Stomach (tissue), 19 donors: ENCODE measurements at places on chromosomes 6 and 20. TPM values are rescaled to one million over a fixed set of nuclear protein-coding genes. Genes with fewer than 3 reads are reported as not detected.

GRCh38 chr6:105675715-105676397 lies 273.0 kb upstream of the PREP start:
- DNase-seq: no peak
- H3K27ac ChIP-seq: no peak overlapping the region
- H3K27me3 ChIP-seq: no peaks in the 10 kb centered on the region
- no peak overlapping the region for H3K4me3 ChIP-seq

DNA sequence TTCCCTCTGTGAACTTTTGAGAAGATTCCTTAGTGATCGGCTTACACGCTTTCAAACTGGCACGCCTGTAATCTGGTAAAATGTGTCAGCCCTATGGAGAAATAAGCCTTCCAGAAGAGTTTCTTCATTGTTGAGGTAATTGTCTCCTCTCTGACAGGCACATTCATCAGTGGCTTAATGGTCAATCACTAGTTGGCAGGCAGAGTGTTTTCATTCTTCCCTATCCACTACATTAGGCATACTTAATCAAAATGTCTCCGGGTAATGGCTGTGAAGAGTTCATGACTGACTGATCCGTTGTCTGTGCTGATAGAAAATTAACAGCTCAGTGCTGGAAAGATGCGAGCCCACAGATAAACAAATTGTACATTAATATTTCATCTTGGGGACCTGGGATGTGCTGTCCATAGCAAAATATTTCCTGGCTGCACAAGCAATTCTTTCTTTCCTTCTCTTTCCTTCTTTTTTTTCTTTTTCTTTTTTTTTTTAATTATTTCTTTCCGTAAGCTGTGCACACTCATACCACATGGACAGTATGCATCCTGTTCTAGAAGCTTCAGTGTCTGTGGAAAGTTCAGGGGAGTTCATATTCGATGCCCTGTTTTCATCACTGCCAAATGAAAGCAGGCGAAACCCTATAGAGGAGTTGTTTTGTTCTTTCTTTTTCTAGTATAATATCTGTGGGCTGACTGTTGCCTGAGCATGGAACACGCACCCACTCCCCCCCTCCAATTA lies 31.4 kb downstream of the TSHZ2 start:
- H3K27me3 ChIP-seq: no peaks in the 10 kb centered on the region
- peak; percentile 68 for DNase-seq
- no peak overlapping the region for H3K4me3 ChIP-seq
- H3K36me3 ChIP-seq: no peaks in the 10 kb centered on the region

The HLA-DPB1 gene
- 48.3 TPM for polyA plus RNA-seq

- DNase-seq: no peak
- no peaks in the 10 kb centered on the region for H3K36me3 ChIP-seq
- H3K27me3 ChIP-seq: peaks cover 11% of the 10 kb centered on the region
- no peak overlapping the region for H3K27ac ChIP-seq
These were observed 5.9 kb upstream of the EYA4 start for GRCh38 chr6:133235221-133235620.

DNA sequence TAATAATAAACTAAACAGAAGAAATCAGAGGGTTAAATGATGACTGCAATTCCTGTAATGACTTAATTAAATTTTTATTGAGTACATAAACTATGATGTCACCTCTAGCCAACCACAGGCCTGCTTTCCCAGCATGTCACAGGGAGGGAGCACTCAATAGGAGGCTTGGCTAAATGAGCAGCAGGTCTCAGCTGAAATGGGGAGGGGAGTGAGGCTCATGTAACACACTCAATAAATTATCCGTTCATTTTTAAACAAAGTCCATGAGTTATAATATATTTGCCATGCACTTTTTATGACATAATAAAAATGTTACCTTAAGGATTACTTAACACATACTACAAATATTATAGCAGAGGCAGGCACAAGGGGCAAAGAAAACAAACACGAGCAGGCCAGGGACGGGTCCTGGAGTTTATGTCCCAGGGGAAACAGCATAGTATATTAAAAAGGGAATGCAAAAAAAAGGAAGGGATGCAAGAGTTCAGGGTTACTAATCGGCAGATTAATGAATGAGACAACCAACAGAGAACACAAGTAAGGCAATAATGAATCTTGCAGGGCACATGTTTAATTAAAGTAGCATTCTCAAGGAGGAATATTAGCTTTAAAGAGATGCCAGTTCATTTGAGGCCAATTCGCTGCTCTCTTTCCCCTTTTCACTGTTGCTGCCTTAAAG lies 27.1 kb upstream of the FAM83C start:
- peaks cover 6% of the 10 kb centered on the region for H3K4me1 ChIP-seq
- no peak overlapping the region for H3K4me3 ChIP-seq
- peaks cover 5% of the 10 kb centered on the region for H3K36me3 ChIP-seq
- H3K27me3 ChIP-seq: no peaks in the 10 kb centered on the region

DNA sequence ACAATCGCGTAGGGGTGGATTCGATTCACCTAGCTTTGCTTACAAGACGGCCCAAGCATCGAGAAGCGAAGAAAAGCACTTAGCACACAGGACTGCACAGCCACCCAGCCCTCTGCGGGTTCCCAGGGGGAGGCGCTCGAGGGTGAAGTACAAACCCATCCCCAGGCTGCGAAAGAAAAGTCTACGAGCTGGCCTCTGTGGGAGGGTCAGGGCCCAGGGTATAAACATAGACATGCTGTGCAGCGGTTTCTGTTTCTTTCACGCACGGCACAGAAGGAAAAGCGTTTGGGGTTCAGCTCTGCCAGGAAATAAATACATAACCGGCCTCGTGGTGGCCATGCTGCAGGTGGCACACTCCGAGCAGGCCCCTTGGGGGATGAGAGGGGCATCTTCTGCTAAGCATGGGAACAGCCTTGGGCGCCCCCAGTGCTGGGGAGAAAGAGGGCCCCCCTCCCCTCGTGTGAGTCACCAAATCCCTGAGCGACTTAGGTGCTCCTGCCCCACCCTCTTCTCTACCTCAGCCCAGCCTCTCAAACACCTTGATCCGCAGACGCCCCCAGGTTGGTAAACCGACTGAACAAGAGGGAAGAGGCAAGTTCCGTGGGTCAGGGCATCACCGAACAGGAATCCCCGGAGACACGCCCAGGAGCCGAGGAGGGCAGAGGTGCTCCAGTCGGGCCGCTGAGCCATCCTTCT lies 91.6 kb upstream of the RIPOR2 start:
- no peak overlapping the region for H3K4me3 ChIP-seq
- H3K27ac ChIP-seq: no peak overlapping the region
- no peaks in the 10 kb centered on the region for H3K27me3 ChIP-seq
- H3K4me1 ChIP-seq: no peaks in the 10 kb centered on the region

DNA sequence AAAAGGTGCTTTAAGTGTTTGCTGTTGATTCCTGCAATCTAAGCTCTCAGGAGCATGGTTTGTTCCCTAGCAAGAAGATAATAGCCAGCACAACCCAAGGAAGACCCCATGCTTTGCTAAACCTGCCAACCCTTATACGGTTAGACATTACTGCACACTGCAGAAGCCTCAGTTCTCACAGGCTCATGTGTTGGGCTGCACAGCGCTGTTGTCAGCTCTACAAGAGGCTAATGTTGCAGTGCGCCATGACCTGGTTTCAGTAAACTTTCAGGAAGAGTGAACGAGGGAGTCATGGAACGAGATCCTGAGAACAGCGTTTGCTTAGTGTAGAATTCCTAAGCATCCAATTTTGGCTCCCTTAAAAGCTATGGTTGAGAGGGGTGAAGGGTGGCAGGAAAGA lies 218.5 kb downstream of the ARHGAP18 start:
- no peak for DNase-seq
- peak overlapping the region; percentile 83 for H3K27ac ChIP-seq
- peaks cover 15% of the 10 kb centered on the region for H3K4me1 ChIP-seq
- no peaks in the 10 kb centered on the region for H3K27me3 ChIP-seq
- H3K36me3 ChIP-seq: peaks cover 13% of the 10 kb centered on the region

The CCN6 gene
- not detected for polyA plus RNA-seq

The OGFR gene
- polyA plus RNA-seq: 31.9 TPM

DNA sequence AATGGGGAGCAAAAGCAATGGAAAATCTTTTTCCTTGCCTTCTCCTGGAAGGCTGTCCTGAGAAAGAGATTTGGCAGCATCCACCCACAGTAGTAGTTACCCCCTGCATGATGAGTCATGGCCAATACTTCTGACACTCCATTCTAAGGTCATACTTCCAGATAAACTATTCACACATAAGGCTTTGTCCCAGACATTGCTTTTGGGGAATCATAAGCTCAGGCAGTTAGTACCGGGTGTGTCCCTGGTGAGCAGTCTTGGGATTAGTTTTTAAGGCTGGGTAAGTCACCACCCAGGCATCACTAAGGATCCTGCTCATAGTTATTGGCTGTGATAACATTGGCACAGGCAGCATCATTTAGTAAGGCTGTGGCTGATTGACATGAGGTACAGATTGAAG lies 160.6 kb upstream of the GGTLC1 start:
- DNase-seq: no peak
- no peaks in the 10 kb centered on the region for H3K4me1 ChIP-seq
- no peak overlapping the region for H3K4me3 ChIP-seq
- H3K27ac ChIP-seq: no peak overlapping the region
- H3K36me3 ChIP-seq: no peaks in the 10 kb centered on the region
- H3K27me3 ChIP-seq: no peaks in the 10 kb centered on the region

- DNase-seq: no peak
- H3K36me3 ChIP-seq: no peaks in the 10 kb centered on the region
- H3K4me1 ChIP-seq: peaks cover 16% of the 10 kb centered on the region
- no peak overlapping the region for H3K4me3 ChIP-seq
- no peaks in the 10 kb centered on the region for H3K27me3 ChIP-seq
These were observed 23.8 kb upstream of the TMEM30A start for GRCh38 chr6:75308250-75308988.

- H3K27me3 ChIP-seq: no peaks in the 10 kb centered on the region
- H3K27ac ChIP-seq: peak overlapping the region; percentile 100
- H3K36me3 ChIP-seq: peaks cover 3% of the 10 kb centered on the region
- DNase-seq: peak; percentile 81
- peaks cover 19% of the 10 kb centered on the region for H3K4me1 ChIP-seq
These were observed 973 bp upstream of the BRD2 start for GRCh38 chr6:32967151-32968091.

The CTSA gene
- polyA plus RNA-seq: 30.1 TPM

- peaks cover 93% of the 10 kb centered on the region for H3K27me3 ChIP-seq
- DNase-seq: no peak
- H3K4me1 ChIP-seq: no peaks in the 10 kb centered on the region
- no peak overlapping the region for H3K4me3 ChIP-seq
These were observed 95.7 kb downstream of the YTHDF1 start for GRCh38 chr20:63119963-63120807.

DNA sequence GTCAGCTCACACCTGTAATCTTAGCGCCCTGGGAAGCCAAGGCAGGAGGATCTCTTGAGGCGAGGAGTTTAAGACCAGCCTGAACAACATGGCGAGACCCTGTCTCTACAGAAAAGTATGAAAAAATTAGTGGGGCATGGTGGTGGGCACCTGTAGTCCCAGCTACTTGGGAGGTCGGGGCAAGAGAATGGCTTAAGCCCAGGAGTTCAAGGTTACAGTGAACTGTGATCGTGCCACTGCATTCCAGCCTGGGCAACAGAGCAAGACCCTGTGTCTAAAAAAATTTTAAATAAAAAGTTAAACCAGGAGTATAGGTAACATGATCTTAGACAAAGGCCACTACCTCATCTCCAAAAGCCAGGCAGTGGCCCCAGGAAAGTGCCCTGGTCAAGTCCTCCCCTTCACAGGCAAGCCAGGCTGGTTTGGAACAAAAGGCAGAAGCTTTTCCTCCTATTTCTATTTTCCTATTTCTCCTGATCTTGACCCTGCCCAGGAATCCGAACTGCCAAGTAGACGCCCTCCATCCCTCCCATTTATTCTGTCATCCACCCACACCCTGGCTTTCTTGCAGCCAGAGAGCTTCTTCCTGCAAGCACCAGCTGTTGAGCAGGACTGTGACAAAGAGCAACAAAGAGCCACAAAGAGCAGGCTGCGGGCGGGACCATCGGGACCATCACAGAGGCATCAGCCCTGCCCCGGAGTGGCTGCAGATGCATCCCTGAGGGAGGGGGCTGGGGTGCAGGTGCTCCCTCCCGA lies 149.9 kb upstream of the AFDN start:
- no peaks in the 10 kb centered on the region for H3K27me3 ChIP-seq
- DNase-seq: peak; percentile 71
- H3K36me3 ChIP-seq: no peaks in the 10 kb centered on the region

The SLC22A7 gene
- not detected for polyA plus RNA-seq

The MATN4 gene
- 0.25 TPM for polyA plus RNA-seq

DNA sequence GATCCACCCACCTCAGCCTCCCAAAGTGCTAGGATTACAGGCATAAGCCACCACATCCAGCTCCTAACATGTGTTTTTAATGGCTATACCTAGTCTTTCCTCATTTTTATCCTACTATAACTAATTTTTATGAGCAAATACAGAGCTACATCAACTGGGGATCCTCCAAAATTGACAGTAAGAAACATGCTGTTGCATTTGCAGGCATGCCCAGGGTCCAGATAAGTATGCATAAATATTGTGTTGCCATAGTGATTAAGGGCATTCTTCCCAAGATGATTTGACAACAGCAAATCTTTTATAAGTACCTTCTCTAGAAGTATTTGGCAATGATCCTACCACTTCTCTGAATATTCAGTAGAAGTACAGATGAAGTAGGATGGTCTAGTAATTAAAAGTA lies 41.9 kb upstream of the MOXD1 start:
- H3K36me3 ChIP-seq: no peaks in the 10 kb centered on the region
- H3K27ac ChIP-seq: no peak overlapping the region
- H3K4me1 ChIP-seq: no peaks in the 10 kb centered on the region
- DNase-seq: no peak
- no peak overlapping the region for H3K4me3 ChIP-seq
- no peaks in the 10 kb centered on the region for H3K27me3 ChIP-seq

GRCh38 chr20:25544734-25545133 lies 40.6 kb downstream of the NINL start:
- no peak for DNase-seq
- no peaks in the 10 kb centered on the region for H3K36me3 ChIP-seq
- H3K27ac ChIP-seq: peak overlapping the region; percentile 24

The BTN2A1 gene
- polyA plus RNA-seq: 14.2 TPM

The CCDC170 gene
- 0.31 TPM for polyA plus RNA-seq

GRCh38 chr20:41316051-41316450 lies 1.5 kb downstream of the ZHX3 start:
- H3K27ac ChIP-seq: peak overlapping the region; percentile 89
- no peak for DNase-seq
- H3K4me3 ChIP-seq: peak overlapping the region; percentile 79
- no peaks in the 10 kb centered on the region for H3K27me3 ChIP-seq
- peaks cover 11% of the 10 kb centered on the region for H3K4me1 ChIP-seq

DNA sequence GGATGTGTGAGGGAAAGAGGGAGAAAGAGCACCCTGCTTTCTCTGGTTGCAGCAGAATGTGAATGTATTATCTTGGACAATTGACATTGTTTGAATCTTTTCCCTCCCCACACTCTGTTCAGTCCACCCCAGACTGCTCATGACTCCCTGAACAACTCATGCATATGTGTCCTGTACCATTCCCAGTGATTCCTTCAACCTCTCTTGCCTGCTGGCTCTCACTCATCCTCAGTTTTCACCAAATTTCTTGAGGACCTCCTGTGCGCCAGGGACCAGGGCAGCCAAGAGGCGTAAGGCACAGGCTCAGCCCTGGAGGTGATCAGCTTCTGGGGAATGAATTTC lies 5.4 kb downstream of the NOX3 start:
- no peak for DNase-seq
- H3K36me3 ChIP-seq: no peaks in the 10 kb centered on the region
- H3K4me3 ChIP-seq: no peak overlapping the region
- H3K27me3 ChIP-seq: no peaks in the 10 kb centered on the region

The CDK5RAP1 gene
- 31.0 TPM for polyA plus RNA-seq

- H3K27me3 ChIP-seq: no peaks in the 10 kb centered on the region
- DNase-seq: peak; percentile 79
- peaks cover 1% of the 10 kb centered on the region for H3K4me1 ChIP-seq
- H3K27ac ChIP-seq: no peak overlapping the region
These were observed 8.7 kb downstream of the ZNF335 start for GRCh38 chr20:45963059-45964005.

GRCh38 chr6:16168858-16169257 lies 40.0 kb downstream of the MYLIP start:
- no peak overlapping the region for H3K4me3 ChIP-seq
- DNase-seq: no peak
- no peak overlapping the region for H3K27ac ChIP-seq
- no peaks in the 10 kb centered on the region for H3K27me3 ChIP-seq
- no peaks in the 10 kb centered on the region for H3K36me3 ChIP-seq
